ENCODE measurements at places on chromosomes 13 and 19. TPM values are rescaled to one million over a fixed set of nuclear protein-coding genes. Genes with fewer than 3 reads are reported as not detected.

- H3K27ac ChIP-seq: peak overlapping the region; percentile 16
- no peaks in the 10 kb centered on the region for H3K27me3 ChIP-seq
- H3K4me3 ChIP-seq: peak overlapping the region; percentile 96
- no peak for DNase-seq
- peaks cover 90% of the 10 kb centered on the region for H3K4me1 ChIP-seq
- peaks cover under 1% of the 10 kb centered on the region for H3K36me3 ChIP-seq
These were observed 1.8 kb upstream of the CDC37 start for GRCh38 chr19:10404888-10405820.

DNA sequence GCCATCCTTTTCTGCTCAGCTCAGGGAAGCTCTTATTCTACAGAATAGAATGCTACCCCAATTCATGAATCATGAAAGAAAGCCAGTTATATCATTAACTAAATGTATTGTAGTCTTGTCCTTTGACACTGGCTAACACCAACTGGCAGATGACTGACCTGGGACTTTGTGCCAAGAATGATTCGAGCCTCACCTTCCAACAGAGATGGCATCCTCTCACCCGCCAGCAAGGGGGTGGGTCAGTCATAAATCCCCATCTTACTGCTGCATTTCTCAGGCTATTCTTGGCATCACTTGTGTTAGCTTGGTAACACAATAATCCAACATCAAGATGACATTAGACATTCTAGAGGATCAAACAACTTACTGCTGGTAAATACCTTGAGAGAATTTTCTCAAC lies 1239.8 kb upstream of the MIR17HG start:
- no peaks in the 10 kb centered on the region for H3K36me3 ChIP-seq
- no peak for DNase-seq
- no peak overlapping the region for H3K4me3 ChIP-seq
- H3K4me1 ChIP-seq: no peaks in the 10 kb centered on the region
- H3K27me3 ChIP-seq: no peaks in the 10 kb centered on the region

GRCh38 chr13:46728777-46729176 lies 68.2 kb downstream of the ESD start:
- H3K27me3 ChIP-seq: no peaks in the 10 kb centered on the region
- no peak overlapping the region for H3K27ac ChIP-seq
- H3K36me3 ChIP-seq: peaks cover 63% of the 10 kb centered on the region

DNA sequence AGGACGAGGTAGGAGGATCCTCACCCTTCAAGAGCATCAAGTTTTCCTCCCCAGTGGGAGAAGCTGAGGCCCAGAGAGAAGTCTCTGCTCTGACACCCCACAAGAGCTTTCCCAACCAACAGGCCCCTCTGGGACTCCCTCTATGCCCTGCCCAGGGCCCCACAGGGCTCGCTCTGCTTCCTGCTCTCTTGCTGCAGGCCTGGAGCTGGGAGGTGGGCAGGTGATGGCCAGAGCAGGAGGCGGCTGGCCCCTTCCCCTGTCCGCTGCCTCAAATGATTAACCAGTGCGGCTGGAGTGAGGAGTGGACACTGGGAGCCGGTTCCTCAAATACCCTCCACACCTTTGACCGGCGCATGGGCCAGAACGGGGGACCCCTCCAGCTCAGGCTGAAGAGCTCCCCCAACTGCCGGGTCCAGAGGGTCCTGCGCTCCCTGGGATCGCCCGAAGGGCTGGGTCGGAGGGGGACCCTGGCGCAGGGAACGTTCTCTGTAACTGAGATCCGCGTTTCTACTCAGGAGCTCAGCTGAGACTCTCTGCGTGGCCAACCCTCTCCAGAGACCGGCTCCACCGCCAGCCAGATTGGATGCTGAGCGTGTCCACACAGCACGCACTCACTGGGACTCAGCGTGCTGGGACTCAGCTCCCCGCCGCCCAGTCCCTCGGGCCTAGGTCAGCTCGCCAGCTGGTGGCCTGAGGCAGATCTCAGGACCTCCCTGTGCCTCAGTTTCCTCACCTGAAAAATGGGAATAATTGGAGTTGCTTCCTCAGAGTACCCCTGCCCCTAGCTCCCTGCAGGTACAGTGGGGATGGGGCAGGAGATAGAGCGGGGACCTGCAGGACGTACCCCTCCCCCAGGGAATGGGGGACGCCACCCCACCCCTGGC lies 6.7 kb upstream of the ONECUT3 start:
- H3K27ac ChIP-seq: no peak overlapping the region
- peaks cover 39% of the 10 kb centered on the region for H3K4me1 ChIP-seq
- no peak for DNase-seq
- no peaks in the 10 kb centered on the region for H3K36me3 ChIP-seq

- H3K27ac ChIP-seq: no peak overlapping the region
- no peak for DNase-seq
- no peaks in the 10 kb centered on the region for H3K27me3 ChIP-seq
- H3K4me3 ChIP-seq: no peak overlapping the region
- peaks cover 7% of the 10 kb centered on the region for H3K4me1 ChIP-seq
- no peaks in the 10 kb centered on the region for H3K36me3 ChIP-seq
These were observed 70.7 kb upstream of the GTF3A start for GRCh38 chr13:27353708-27354107.

Gene CGB7
- total RNA-seq: not detected

Gene MBD3L2
- total RNA-seq: not detected

Gene ABHD8
- total RNA-seq: 4.4 TPM

Gene ENOX1
- total RNA-seq: not detected

Data from CD4-positive, alpha-beta T cell (primary cell).